ENCODE measurements at places on chromosomes 6 and 20.

DNA sequence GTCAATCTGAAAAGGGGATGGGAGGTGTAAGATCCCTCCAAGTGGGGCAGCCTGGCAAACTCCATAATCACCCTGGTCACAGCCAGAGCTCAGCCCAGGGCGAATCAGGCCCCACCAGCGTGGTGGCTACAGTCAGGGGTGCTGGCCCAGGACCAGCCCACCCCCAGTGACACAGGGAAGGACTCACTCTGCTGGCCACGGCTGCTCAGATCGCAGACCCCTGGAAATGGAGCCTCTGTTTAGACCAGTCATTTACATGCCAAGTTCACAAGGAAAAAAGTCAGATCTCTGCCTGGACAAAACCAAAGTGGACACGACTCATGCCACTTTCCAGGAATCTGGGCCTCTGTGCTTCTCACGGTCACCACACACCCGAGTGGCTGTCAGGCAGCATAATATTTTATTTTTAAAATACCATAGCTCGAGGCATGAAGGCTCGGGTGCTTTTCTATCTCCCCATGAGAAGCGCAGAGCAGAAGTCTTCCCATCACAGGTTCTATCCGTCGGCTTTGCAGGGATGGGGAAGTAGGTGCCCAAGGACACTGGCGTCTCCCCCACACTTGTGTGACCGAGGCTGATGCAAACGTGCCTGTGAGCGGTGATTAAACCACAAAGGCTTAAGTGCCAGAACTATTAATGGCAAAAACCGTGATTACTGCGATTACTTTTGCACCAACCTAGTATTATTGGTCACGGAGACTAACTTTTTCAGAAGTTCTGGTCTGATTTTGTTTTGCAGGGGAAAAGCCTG, 13.0 kb downstream of the PXDC1 start:
- DNase-seq, result no peak

- DNase-seq, result peak; percentile 31
Observed at GRCh38 chr6:149089510-149089909, 228.0 kb upstream of the TAB2 start.

DNA sequence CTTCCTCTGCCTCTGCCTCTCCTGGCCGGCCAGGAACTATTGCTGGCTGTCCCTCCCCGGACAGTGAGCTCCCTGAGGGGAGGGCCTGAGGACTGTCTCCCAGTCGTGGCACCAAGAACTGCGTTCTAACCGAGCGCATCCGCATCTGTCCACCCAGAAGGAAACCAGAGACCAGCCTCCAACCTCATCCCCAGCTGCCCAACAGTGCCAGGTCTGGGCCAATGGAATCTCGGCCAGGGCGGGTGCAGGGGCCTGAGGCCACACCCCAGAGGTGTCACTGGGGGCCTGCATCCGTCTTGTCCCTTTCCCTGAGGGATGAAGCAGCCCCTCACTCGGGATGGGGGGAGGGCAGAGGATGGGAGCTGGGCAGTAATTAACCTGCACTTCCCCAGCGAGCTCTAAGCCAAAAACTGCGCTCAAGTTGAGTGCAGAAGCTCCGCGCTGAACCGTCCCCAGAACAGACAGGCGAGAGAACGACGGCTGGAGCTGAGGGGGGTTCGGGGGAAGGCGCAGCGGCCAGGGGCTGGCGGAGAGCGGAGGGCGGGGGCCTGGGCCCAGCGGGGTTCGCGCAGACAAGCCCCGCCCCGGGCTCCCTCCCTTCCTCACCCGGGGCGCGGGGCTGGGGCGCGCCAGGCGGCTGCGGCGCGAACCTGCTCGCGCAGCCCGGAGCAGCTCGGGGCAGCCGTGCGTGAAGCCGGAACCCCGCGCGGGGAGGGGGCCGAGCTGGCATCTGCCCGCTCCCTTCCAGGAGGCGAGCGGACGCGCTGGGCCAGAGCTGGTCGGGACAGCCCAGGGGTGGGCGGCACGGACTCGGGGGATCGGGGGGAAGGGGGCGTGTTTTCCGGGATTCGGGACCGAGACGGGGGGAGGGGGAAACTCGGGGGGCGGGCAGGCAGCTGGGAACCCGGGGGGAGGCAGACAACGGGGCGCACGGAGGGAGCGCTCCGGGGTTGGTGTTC, 1.4 kb downstream of the TFEB start:
- DNase-seq, result peak; percentile 53

DNA sequence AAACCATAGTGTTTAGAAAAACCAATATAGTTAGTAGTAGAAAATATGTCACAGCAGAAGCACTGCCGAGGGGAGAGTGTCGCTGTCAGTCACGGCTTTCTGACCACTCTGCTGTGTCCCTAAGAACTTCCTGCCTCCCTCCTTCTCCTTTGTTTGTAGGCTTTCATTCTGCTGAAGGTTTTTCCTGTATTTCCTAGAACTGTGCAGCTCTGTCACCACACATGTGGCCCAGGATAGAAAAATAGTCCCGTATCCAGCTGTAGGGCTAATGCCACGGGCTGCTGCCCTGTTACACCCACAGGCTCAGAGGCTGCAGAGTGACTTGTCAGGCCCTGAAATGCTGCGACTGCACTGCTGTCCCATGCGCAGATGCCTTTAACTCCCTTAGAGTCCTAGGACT, 52.6 kb upstream of the SYNJ2 start:
- no peak for DNase-seq

GRCh38 chr20:57173041-57173440, 93.4 kb downstream of the BMP7 start:
- no peak for DNase-seq

GRCh38 chr6:84346372-84346771, 118.9 kb upstream of the CEP162 start:
- DNase-seq, result peak; percentile 2

- DNase-seq, result peak; percentile 37
Observed at GRCh38 chr20:22716821-22717351, 132.5 kb upstream of the FOXA2 start.

All from hematopoietic multipotent progenitor cell treated with erythropoietin and hydrocortisone succinate and interleukin-3 and kit ligand, for 6 days (in vitro differentiated cells).